Regular cardiac myocyte (primary cell): ENCODE measurements at places on chromosomes 5 and 9. TPM values are rescaled to one million over a fixed set of nuclear protein-coding genes. Genes with fewer than 3 reads are reported as not detected.

The IRGM gene
- total RNA-seq = not detected in 2 replicates

The TXNDC8 gene
- not detected in 2 replicates for total RNA-seq

The PCDHGA11 gene
- total RNA-seq = 3.1 and 4.5 TPM in 2 replicates

The TSC1 gene
- total RNA-seq = 26.5 and 34.1 TPM in 2 replicates

The FIBCD1 gene
- total RNA-seq = 3.3 and 3.4 TPM in 2 replicates

The KCNMB1 gene
- total RNA-seq = under 0.01 and 0.19 TPM in 2 replicates

The HTR1A gene
- not detected in 2 replicates for total RNA-seq

The SHISAL2B gene
- not detected in 2 replicates for total RNA-seq

The KIF24 gene
- 0.85 and 2.7 TPM in 2 replicates for total RNA-seq
